AG04450 (cell line): ENCODE measurements at places on chromosomes 3 and 15. TPM values are rescaled to one million over a fixed set of nuclear protein-coding genes. Genes with fewer than 3 reads are reported as not detected.

- DNase-seq = no peak
Observed at GRCh38 chr3:194837457-194838127, 151.9 kb downstream of the FAM43A start.

DNA sequence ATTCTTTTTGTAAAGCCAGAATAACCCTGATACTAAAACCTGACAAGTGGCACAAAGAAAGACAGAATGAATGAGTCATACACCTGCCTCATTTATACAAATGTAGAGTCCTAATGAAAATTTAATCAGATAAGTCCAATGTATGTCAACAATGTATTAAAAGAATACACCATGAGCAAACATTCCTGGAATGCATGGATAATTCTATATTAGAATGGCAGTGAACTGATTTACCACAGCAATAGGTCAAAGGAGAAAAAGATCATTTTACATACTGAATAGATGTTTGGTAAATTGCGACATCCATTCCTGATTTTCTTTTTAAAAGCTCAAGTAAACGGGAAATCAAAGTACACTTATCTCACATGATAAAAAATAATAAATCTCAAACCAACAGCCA, 11.2 kb upstream of the LOXL1 start:
- no peak for DNase-seq

The PRTG gene
- polyA plus RNA-seq = 1.1 and 1.2 TPM in 2 replicates

- no peak for DNase-seq
Observed at GRCh38 chr3:61541694-61542093, 19.7 kb upstream of the PTPRG start.

DNA sequence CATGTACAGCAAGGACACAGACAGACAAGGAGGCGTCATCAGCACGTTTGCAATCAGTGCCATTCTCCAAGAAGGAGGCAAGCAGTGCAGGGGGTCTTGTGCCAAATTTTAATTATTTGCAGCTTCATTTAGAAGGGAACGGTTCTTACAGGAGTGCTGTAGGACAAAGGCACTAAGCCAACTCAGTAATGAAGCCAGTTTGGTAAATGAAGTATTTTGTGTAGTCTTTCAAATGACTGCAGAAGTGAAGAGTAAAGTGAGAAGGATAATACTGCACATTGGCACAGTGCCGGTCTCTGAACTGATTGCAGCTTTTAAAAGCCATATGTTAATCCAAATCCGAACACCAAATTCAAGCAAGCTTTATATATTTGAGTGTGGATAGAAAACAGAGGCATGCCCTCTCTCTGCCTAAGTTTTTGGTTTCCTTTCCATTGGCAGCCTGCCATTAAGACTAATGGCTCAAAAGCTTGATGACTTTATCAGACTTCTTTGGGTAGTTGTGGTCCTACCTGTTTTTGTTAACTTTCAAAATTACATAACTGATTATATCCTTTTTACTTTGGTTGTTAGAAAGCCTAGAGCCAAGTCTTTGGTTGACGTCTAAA, 101.3 kb downstream of the SENP2 start:
- no peak for DNase-seq

The CAMK2N2 gene
- polyA plus RNA-seq = 0.07 and 0.27 TPM in 2 replicates

- DNase-seq = no peak
Observed at GRCh38 chr15:95300958-95301357, 1029.5 kb upstream of the NR2F2 start.
